ENCODE measurements at places on chromosomes 3 and 15.

DNA sequence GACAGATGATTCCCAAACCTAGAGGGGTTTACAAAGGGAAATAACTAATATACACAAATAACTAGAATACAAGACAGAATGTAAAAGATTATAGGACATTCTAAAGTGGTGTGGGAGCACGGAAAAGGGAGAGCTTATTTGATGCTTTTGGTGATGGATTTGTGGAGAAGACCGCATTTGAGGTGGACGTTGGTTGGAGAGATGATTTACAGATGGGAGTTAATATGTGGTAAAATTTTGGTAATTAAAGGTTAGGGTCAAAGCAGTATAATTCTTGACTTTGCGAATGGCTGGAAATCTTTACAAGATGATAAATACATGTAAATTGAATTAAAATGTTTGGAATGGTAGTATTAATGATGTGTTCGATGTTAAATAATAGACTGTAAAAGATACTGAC lies 1.2 kb downstream of the KNL1 start:
- DNase-seq, result no peak

- no peak for DNase-seq
These were observed 157.9 kb upstream of the SLC2A2 start for GRCh38 chr3:171184372-171184771.

DNA sequence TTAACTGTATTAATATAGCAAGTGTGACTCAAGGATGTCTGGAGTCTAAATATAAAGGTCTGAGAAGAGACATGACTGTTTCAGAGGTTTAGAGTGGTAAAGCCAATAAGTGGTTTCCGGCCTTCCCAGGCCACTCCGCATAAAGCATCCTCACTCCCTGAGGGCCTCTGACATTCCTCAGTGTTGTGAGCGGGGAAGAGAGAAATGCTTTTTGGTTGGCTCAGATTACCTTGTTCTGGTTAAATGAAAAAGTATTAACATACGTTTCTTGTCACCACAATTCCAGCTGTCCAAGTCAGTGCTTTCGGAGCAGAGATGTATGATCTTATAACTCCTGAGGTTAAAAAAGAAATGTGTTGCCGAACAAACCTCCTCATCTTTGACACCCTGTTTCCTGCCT lies 103.8 kb downstream of the RBMS3 start:
- no peak for DNase-seq

DNA sequence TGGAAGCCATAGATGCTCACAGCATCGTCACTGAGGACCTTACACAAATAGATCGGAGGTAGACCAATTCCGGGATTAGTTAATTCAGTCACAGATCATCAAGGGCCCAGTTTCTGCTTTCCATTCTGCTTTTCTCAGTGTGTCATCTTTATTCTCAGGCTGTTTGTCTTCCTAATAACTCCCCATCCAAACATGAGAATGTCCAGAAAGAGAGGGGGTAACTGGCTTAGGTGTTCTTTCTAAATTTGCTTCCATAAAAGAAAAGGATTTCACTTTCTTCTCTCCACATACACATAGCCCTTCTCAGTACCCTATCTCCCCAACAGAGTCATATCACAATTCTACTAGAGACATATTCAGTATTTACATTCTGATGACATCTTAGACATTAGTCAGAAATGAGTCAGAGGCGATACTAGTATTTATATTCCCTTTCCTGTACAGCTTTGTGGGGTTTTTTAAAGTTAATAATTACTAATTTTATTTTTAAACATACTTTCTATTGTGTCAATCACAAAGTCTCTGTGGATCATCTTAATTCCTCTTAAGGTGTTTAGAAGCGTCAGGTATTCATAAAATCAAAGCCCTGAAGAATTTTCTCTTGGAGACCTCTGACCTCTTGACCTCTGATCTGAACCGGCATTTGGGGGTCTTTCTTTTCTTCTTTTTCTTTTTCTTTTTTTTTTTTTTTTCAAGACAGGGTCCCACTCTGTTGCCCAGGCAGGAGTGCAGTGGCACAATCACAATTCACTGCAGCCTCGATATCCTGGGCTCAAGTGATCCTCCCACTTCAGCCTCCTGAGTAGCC lies 24.3 kb upstream of the IL12A start:
- DNase-seq, result no peak

DNA sequence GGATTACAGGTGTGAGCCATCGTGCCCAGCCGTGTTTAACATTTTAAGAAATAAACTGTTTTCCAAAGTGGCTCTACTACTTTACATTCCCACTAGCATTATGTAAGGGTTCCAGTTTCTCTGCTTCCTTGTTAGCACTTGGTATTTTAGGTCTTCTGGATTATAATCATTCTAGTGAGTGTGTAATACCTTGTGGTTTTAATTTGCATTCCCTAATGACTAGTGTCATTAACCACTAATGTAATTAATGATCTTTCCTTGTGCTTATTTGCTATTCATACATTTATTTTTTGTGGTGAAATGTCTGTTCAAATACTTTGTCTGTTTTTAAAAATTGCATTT lies 30.7 kb downstream of the ARIH2 start:
- no peak for DNase-seq

DNA sequence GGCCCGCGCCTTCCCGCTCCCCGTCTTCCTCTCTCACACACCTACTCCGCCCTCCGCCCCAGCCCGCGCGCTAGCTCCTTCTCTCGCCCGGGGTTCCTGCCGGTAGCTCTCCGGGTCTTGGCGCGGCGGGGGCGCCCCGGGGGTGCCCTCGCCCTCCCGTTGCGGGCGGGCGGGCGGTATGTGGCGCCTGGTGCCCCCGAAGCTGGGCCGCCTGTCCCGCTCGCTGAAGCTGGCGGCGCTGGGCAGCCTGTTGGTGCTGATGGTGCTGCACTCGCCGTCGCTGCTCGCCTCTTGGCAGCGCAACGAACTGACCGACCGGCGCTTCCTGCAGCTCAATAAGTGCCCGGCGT lies 507 bp downstream of the DIPK2A start:
- peak; percentile 79 for DNase-seq

- no peak for DNase-seq
These were observed 46.8 kb downstream of the MGLL start for GRCh38 chr3:127775398-127776109.

DNA sequence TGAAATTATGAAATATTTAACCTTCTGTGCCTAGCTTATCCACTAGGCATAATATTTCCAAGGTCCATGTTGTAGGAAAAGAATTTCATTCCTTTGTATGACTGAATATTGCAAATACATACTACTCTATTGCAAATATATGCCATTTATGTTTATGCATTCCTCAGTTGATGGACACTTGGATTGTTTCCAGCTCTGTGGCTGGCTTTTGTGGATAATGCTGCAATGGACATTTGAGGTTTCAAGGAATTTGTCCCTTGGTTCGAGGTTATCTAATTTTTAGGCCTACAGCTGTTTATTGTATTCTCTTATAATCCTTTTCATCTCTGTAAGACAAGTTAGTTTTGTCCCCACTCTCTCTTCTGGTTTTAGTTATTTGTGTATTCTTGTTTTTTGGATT lies 7.7 kb upstream of the AADACL2 start:
- no peak for DNase-seq

DNA sequence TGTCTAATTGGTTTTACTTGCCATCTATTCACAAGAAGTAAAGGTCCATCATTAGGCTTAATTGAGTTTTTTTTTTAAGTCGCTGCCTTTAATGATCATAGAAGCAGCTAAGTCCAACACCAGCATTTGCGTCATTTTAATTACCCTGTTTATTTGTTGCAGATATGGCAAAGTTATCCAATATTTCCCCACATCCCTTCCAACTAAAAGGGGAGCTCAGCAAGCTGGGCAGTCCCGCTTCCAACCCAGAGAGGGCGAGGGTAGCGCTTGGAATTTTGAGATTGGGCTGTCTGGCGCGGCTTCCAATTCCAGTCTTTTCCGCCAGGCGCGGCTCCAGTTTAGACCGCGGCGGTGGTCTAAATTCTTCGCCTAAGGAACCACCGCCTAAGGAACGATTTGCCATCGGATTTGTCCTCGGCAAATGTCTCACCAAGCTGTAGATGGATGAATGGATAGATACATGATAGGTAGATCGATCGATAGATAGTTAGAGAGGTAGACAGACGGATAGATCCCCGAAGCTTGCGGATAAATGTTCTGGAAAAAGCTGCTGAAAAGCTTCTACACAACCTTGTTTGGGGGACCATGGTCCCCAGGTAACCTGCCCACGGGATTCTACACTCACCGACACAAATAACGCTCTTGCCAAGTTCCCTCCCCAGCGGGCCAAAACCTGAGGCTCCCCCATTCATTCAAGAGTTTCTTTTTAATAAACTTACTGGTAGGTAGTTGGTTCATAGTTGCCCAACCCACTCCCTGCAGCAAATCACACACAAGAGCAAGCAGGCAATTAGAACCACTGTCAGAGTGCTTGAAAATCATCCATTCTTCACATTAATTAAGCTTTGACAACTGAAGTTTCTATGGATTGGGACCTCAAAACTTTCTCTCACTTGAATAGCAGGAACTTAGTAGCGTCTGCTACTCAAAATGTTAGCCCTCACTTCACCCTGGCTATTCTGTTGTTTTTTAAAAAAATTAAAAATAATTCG lies 49.1 kb downstream of the ZIC4 start:
- DNase-seq, result no peak

DNA sequence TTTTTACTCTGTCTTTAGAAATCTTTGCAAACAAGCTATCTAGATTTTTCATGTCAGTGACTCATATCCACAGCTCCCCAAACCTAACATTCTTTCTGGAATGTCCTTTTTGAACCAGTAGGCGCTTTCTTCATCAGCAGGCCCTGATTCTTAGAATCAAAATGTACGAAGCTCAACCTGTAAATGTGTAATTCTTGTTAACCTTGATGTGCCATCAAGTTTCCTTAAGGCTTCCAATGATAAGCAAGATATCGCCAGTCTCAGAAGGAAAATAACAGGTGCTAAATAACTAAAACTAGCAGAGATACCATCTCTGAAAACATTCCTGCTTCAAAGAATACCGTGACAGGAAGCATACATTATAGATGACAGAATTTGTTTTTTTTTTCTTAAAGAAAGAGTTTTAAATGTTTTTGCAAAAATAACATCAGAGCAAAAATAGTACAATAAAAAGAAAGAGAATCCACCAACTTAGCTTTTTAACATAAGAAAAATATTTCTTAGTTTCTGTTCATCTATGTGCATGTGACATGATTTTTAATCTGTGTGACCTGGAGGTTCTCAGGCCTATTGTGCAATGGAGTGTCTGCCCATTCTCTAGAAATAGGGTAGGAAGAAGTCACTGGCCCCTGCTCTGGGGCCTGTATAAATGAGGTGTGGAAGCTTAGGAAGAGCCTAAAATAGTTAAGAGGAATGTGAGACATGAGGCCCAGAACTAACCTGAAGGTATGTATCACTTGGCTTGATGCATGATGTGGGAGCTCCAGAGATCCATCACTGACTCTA lies 14.7 kb upstream of the SECISBP2L start:
- DNase-seq, result no peak

- DNase-seq, result no peak
These were observed 83.9 kb downstream of the CD47 start for GRCh38 chr3:108006881-108007331.

GRCh38 chr3:72065872-72066641 lies 281.1 kb upstream of the PROK2 start:
- DNase-seq, result no peak

DNA sequence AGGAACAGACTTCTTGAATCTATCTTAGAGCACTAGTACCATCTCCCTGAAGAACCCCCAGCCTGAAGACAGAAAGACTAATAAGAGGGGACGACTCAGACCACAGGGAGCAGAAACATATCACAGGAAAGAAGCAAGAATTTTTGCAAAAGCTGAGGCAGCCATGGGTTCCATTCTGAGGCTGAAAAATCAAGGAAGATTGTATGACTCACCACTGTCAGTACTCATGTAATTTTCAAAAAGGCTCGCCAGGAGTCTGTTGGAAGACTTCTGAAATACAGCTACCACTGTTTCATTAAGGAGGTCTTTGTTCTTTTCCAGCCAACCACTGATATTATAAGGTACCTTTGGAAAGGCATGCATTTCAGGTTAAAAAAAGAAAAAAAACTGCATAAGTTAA lies 47.5 kb downstream of the MYH15 start:
- no peak for DNase-seq

- no peak for DNase-seq
These were observed 35.7 kb downstream of the MGA start for GRCh38 chr15:41695750-41696436.

DNA sequence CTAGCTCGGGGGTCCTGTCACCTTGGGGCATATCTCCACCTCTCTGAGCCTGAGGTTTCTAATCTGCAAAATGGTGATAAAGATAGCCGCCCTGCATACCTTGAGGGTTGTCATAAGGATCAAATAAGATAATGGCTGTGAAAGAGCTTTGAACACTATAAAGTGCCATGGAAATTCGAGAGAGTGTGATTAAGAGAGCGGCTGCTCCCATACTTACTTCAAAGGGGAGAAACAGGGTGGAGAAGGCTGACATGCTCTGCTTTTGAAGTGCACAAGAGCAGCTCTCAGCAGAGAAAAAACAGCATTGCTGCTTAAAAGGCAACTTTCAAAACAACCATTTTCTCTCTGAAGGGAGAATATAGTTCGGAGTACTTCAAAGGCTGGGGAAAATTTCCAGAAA lies 529.2 kb downstream of the EPHB1 start:
- DNase-seq, result no peak

DNA sequence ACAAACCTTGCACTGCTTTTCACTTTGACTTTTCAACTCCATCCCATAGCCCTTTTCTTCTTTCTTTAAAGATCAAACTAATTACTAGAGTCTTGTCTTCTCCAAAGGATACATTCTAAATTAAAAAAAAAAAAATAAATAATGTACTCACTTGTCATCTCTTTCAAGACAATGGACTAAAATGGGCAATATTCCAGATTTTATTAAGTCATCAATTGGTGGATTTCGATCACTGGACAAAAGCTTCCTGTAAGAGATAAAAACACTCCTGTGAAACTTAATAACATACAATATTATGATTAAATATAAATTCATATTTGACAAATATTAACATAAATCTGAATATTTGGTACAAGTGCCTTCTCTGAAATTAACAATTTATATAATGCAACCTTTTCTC lies 34.1 kb downstream of the KPNA4 start:
- DNase-seq, result no peak

- DNase-seq, result no peak
These were observed 64.1 kb downstream of the CCDC33 start for GRCh38 chr15:74300057-74300795.

- DNase-seq, result no peak
These were observed 123.4 kb upstream of the MB21D2 start for GRCh38 chr3:193040836-193041672.

GRCh38 chr3:124088801-124089200 lies 96.9 kb upstream of the ROPN1 start:
- DNase-seq, result no peak

DNA sequence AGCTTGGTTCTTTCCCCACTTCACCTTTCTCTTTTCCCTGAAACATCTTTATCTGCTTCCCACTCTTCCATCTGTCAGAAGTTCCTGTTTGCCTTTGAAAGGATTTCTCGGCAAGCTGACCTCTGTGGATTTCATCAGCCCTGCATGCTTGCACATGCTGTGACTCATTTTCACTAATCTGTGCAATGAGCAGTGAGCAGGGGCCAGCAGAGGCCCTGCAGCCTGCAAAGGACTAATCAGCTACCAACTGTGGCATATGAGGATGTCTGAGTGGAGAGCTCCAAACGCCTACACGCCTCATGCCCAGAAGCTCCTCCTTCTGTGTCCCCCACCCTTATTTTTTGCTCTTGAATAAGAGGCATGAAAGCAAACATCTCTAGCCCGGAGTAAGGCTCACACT lies 333.0 kb upstream of the SEMA6D start:
- peak; percentile 23 for DNase-seq

- no peak for DNase-seq
These were observed 72.8 kb downstream of the VGLL4 start for GRCh38 chr3:11570789-11571495.
